ENCODE measurements at places on chromosomes 6 and 20.

DNA sequence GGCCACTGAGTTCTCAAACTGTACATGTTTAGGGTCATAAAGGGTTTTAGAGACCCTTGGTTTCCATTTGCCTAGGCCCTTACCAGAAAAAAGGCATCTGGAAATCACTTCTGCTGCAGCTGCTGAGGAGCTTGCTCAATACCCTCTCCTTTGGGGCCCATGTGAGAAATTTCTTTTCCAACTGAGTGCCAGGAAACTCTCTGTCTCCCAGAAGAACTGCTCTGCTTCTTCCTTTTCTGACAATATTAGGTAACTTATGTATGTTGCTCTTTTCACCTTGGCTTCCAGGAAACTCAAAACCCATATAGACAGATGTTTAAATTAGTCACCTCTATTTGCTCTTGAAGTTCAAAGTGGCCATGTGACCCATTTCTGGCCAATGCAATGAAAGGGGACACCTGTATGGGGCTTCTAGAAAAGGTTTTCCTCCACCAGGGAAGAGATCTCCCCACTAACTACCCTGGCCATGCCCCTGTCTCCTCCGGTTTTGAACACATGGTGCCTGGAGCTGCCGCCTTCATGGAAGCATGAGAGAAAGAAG lies 121.6 kb downstream of the PREX1 start:
- no peak for DNase-seq

DNA sequence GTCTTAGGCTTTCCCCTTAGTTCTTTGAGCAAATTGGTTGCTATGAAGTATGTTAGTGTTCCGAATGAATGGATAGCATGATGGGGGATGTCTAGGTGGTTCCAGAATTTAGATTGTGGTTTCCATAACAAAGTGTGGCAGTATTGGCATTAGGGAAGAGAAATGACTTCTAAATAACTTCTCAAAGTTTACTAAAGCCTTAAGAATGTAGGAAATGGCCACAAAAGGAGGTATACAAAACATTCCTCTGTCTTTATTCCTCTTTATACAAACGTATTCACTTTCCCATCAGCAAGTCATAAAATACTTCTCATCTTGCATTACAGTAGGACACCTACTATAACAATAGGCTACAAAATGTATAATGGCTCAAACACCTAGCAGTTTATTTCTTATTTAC lies 279.6 kb downstream of the ESR1 start:
- DNase-seq: no peak

DNA sequence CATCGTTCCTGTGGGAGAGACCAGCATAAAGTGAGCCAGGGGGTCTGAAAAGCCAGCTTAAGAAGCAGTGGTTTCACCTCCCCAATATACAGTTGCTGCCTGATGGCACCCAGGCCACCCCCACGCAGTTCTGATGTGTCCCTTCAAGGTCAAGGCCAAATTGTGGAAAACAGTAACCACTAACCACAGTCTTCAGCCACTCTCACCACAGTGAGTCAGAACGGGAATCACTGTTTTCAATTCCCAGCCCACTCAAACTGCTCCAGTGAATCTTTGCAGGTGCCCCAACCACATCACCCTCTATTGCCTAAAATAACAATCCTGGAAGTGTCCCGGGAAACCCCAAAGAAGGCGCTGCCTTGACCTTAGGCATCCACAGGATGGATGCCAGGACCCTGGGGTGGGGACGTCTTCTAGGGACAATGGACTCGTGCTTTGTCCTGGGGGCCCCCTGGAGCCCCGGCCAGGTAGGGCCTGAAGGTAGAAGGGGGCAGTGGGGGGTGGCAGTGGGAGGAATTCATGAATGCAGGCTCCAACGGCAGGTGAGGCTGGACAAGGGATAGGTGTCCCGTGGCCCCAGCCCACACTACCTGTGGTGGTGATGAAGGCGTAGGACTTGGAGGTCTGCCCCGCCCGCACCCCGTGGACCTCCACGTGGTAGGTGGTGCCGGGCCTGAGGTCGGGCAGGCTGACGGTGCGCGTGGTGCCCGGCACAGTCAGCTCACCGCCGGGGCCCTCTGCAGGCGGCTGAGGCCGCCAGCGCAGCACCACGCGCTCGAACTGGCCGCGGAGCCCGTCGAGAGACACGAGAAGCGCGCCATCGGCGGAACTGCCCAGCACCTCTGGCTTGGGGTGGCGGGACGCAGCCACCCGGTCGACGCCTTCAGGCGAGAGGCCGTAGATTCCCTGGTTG lies 22.2 kb downstream of the TNXB start:
- no peak for DNase-seq

- DNase-seq: no peak
Observed at GRCh38 chr20:48019496-48019895, 234.2 kb upstream of the SULF2 start.

DNA sequence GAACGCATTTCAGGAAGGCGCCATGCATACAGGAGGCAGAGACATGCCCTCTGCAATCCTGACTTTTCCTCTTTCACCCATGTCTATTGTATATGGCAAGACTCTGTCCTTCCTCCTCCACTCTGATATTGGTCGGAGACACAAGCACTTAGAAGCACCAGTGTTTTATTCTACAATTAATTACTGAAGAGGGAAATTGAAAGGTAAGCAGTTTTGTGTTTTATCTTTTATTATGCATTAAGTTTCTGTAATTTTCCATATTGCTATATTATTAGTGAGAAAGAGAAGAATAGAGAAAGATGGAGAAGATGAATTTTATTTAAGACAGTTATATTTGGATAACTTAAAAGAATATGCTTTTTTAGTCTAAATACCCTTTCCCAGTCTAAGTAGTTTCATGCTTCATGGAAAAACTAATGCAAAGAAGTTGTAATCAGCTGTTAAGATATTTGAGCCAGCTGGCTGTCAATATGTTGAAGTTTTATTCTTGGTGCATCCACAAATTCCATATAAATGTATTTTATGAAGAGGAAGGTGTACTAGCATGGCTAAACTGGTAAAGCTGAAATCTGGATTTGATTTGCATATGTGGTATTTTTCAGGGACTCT lies 13.6 kb downstream of the ARID1B start:
- DNase-seq: no peak
